Upper lobe of left lung (tissue), 6 donors: ENCODE measurements at places on chromosomes 1 and 21.
A peak's percentile ranks its signal among the peaks of the same experiment; 100 is the strongest.

DNA sequence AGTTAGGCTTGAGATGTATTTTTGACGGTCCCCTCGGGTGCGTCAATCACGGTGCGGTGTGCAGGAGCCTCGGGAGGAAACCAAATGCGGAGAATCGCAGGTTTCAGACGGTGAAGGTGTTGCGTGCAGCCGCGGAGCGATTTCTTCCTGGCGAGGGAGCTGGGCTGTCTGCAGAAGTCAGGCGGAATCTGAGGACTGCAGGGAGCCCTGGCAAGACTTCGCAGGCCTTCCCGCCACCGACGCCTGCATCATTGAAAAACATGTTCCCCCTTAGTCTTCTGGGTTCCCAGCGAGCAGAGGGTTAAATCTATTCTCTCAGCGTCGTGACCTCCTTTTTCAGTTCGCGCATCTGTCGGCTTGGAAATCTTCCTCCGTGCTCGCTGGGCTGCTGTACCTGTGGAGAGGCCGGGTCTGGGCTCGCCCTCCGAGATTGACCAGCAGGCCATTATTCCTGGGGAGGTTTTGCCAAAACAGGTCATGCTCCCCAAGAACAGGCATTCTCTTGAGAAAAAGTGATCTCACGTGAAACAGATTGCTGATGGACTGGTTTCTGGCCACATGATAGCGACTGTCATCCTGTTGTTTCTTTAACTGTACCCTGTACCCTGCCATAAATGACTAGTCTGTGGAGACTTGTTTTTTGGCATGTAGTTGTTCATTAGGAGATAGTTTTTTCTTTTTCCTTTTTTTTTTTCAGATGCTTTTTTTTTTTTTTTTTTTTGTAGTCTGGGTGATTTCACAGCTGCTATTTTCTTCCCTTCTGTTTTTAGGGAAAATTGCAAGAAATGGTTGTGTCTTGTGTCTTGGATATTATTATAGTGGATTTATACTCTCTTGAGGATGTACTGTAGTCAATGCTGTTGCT, 894 bp downstream of the EPB41 start:
- DNase-seq = peak; percentile 24

DNA sequence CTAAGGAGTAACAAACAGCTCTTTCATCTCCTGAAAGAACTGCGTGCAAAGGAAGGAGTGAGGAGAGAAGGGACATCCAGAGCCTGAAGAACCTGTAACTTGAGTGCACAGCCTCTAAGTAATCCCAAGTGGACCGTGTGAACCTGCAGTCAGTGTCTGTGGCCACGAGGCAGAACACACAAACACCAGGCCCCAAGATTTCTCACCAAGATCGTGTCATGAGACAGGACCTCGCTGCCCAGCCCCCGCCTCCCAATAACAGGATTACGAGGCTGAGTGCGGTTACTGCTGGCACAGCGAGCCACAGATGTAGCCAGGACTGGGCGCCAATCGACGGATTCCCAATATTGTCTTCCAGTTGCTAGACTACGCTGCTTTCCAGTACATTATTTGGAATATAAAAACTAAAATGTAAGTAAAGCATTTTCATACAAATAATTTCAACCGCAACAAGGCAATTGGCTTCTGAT, 101.3 kb upstream of the SLC25A33 start:
- no peak for DNase-seq

DNA sequence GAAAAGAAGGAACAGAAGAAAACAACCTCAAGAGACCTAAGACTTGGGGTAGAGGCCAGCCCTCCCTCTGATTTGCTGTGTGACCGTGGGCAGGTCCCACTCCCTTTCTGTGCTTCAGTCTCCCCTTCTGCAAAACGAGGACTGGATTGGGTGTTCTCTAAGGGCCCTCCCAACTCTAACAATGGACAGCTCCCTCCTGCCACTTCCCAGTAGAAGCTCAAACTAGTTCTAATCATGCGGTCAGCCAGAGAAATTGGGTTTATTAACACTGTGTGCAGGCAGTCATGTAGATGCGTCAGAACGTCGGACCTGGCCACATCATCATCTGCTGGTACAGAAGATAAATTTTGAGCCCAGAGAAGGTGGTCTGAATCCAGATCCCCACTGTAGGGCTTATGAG, 1.6 kb upstream of the PADI4 start:
- no peak for DNase-seq

- DNase-seq = no peak
Measured at GRCh38 chr1:83671586-83671985, 327.3 kb downstream of the TTLL7 start.

- no peak for DNase-seq
Measured at GRCh38 chr21:45415943-45416611, 11.1 kb downstream of the COL18A1 start.

DNA sequence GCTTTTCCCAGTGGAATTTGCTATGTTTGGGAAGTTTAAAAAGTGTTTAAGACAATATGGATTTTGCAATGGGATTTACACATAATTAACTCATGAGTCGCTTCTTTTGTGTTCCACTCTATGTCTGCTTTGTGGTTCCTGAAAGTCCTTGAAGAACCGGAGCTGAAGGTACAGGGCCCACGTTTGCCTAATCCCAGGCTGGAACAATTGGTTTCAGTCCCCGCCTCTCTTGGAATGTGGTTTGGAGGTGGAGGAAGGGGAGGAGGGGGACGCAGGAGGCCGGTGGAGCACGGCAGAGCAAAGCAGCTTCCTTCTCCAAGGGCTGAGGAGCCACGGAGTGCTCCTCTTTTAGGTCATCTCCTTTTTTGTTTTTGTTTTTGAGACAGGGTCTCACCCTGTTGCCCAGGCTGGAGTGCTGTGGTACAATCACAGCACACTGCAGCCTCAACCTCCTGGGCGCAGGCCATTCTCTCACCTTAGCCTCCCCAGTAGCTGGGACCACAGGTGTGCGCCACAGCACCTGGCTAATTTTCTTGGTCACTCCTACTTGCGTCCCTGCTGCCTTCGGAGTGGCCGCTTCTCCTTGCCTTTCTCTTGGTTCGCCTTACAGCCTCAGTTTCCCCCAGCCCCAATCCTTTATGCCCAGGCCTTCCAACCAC, 129.5 kb upstream of the ERRFI1 start:
- peak; percentile 63 for DNase-seq

GRCh38 chr1:231236208-231236591, 4.8 kb upstream of the GNPAT start:
- DNase-seq = no peak

DNA sequence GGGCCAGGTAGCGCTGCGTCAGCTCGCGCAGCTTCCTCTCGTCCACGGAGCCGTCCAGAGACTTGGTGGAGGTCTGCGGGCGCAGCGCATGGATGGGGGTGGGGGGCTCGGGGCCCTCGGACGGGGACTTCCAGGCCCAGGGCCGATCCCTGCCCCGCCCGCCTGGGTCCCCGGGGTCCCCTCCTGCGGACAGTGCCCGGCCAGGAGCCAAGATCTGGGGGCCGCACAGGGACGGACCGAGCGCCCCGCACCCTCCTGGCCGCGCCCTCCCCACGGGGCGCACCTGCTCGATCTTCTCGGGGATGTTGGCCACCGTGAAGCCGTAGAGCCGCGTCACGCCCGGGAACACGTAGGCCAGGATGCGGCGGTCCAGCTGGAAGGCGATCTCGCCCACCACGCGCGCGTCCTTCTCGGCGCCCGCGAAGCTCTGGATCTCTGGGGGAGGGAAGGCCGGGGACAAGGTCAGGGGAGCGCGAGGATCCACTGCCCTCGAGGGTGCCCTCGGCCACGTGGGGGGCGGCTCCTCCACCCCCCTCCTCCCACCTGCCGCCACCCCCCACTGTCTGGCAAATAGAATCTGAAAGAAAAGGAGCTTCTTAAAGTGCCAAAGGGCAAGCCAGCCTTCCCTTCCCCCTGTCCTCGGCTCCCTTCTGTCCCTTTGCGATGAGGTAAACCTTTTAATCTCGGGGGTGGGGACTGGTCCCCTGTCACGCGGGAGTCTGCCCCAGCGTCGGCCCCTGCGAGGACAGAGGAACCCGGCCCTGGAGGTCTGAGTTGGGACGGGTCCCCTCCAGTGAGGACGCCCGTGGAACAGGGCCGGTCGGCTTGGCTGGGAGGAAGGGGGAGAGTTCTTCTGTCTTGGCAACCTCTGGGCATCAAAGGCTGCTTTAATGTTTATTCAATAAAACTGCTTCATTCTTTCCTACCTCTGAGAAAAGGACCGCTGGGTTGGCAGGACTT, 6.5 kb upstream of the FTCD start:
- peak; percentile 79 for DNase-seq

DNA sequence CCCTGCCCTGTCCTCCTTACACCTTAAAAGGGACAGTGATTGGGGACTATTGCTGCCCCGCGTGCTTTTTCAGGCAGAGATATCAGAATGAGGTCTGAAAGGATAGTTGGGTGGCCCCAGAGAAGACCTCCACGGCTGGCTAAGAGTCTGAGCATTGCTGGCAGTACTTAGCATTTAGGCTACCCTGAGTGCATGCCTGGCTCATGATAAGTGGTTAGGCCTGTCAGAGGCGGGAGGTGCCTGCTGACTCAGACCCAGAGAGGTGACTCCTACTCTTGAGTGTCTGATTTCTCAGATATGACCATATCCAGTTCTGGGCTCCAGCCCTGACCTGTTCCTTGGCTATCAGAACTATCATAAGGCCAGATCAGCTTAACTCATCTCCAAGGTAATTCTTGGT, 213.7 kb downstream of the PBX1 start:
- peak; percentile 90 for DNase-seq

DNA sequence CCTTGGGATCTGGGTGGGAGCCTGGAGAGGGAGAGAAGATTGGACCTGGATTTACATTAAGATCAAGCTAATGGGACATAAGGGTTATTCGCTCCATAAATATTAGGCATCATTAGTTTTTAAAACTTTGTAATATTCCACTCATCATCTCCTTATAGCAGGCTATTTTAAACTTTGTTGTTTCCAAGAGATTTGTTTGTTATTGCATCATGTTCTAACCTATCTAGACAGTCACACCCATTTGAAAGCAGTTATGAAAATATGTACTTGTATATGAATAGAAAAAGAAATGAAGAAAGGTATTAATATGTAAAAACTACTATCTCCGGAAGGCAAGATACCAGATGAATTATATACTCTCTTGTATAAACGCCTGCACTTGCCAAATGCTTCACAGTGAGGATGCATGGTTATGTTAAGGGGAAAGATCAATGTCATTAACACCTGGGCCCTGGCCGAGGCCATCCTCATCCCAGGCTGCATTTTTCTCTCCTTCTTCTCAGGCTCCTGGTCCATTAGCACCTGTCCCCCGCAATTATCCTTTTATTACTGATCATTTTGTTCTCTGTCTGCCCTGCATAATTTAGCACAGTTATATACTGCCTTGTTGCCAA, 468.2 kb downstream of the MATN1 start:
- no peak for DNase-seq

DNA sequence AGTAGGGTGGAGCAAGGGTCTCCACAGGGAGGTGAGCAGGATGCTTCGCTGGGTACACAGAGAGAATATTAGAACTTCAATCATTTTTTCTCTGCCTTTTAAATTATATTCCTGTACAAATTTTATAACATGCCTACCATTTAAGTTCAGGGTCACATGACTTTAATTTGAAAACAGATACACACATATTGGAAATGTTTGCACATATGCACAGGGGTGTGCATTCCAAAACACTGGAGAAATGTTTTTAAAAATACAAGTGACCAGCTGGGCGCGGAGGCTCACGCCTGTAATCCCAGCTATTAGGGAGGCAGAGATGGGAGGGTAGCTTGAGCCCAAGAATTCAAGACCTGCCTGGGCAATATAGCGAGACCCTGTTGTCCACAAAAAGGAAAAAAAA, 39.7 kb downstream of the NIPAL3 start:
- DNase-seq = no peak

DNA sequence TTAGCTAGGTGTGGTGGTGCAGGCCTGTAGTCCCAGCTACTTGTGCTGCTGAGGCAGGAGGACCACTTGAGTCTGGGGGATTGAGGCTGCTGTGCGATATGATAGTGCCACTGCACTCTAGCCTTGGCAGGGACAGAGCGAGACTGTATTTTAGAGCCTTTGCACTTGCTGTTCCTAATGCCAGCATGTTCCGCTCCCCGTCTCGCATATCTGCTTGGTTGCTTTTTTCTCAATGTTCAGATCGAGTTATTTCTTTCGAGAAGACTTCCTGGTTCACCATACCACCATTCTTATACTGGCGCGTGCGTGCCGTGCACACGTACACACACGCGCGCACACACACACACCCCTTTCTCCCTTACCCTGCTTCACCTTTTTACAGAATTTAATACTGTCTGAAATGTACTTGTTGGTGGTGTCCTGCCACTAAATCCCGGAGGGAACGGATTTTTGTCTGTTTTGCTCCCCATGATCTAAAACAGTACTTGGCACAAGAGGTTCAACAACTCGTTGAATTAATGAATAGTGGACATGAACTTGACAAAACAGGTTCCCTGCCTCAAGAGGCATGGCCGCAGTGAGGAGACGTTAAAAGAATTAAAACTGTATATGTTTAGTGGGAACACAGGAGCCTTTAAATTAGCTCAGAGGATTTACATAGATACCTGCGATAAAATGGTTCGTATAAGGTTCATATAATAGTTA, 1.1 kb upstream of the RPRD2 start:
- no peak for DNase-seq
